ENCODE measurements at places on chromosomes 12 and 14.

DNA sequence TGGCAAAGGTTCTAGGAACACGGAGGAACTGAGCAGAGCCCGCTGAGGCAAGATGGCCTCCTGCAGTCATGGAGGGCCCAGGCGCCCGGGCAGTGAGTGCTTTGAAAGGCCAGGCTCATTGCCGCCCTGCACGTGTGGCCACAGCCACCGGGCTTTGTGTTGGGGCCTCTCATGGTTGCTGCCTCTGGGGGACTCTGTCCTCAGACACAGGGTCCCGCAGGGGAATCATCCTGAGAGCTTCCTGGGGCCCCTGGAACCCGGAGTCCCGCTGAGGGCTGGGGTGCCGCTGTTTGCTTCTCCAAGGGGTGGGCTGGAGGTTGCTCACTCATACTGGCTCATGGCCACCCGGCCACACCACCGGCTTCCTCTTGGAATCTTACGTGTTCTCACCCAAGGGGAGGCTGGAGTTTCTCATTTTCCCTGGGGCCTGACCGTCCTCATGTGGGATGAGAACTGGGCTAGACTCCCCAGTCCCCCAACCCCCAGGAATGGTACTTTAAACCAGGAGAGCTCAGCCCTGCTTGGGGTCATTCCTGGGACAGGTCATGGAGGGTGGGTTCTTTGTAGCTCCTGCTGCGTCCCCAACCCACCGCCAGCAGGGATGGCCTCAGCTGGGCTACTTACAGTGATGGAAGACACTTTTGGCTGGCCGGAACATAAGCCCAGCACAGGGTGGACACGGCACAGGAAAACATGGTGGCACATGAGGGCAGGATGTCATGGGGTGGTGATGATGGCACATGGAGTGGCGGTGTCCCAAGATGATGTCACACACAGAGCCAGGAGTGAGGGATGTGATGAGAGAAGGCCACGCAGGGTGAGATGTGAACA, 21.1 kb upstream of the LRTM2 start:
- no peak for DNase-seq

GRCh38 chr12:47813511-47814196, 6.0 kb downstream of the HDAC7 start:
- DNase-seq, result no peak

GRCh38 chr12:7128681-7129286, at the start of gene RBP5:
RBP5 (minus strand) TSS chr12:7128889; CDS start chr12:7128775, 114 bp downstream.
- DNase-seq, result no peak

GRCh38 chr14:92274055-92274454, 48.9 kb upstream of the SLC24A4 start:
- no peak for DNase-seq
